ENCODE measurements at places on chromosomes 2 and 18.

DNA sequence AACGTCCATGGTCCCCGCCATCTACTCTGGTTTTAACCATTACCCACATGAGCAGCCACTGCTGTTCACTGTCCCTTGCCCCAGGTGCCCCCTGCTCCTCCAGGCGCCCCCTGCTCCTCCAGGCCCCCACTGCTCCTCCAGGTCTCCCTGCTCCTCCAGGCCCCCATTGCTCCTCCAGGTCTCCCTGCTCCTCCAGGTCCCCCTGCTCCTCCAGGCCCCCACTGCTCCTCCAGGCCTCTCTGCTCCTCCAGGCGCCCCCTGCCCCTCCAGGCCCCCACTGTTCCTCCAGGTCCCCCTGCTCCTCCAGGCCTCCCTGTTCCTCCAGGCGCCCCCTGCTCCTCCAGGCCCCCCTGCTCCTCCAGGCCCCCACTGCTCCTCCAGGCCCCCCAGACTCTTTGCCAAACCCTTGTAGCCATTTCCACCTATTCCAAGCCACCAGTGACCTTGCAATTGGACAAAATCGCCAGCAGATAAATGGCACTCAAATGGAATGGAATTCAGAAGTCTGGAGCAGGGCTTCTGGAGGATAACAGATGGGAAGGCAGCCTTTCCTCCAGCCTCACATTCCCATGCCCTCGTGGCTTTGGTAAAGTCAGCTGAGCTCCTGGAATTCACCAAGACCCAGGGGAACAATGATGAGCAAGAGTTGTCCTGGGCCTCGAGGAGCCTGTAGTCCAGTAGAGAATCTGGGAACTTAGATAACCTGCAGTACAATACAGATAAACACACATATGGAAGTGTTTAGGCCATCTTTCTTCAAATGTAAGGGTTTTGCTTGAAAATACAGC is 13.3 kb upstream of the RPL31 start:
- DNase-seq: no peak

DNA sequence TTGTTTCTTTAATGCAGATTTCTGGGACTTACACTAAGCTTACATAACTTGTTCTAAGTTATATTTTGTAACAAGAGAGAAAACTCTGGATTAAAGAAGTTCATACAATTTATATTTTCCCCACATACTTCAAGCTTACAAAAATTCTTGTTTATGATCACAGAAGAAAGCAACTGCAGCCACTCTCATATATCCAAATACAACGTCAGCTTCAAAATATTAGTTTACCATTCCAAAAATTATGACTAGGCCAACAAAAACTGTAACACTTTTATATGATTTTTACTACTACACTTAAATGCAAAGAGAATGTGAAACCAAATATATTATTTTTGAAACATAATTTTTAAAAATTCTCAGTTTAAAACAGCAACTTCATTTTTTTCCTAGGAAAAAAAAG is 30.9 kb downstream of the LPIN2 start:
- DNase-seq: no peak

DNA sequence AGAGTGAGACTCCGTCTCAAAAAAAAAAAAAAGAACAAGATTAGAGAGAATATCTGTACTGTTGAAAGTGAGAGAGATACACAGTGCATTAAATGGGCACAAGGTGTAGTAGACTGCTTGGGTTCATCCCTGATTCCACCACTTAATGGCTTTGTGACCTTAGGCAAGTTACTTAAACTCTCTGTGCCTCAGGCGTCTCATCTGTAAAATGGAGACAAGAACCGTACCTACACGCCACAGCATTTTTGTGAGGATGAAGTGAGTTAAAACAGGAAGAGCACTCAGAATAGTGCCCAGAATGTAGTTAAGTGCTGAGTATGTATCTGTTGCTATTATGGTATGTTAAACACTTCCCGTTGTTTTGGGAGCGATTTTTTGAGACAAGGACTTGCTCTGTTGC is 64.3 kb downstream of the MTHFD2 start:
- no peak for DNase-seq

DNA sequence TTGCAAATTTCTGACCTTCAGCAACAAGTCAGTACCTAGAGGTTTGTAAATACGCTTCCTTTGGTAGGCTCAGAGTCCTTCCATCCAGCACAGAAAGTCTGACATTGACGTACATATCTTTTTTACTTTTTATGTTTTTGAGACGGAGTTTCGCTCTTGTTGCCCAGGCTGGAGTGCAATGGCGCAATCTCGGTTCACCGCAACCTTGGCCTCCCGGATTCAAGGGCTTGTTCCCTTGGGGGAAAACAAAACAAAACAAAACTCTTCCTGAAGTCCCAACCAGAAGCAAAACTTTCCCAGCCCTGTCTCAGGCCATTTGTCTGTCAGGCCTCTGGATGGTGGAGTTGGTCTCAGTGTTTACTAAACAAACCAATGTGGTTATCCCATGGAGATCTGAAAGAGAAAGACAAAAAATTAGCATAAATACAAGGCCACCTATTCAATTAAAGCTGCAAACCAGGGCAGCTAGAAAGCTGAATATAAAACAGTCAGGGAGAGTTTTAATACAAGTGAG is 29.6 kb upstream of the ATL2 start:
- DNase-seq: no peak

GRCh38 chr2:182545420-182546167 is 118.8 kb upstream of the PDE1A start:
- no peak for DNase-seq

- no peak for DNase-seq
Observed at GRCh38 chr2:24875272-24875671, 44.8 kb downstream of the ADCY3 start.

GRCh38 chr18:47143899-47144485 is 6.3 kb downstream of the HDHD2 start:
- DNase-seq: no peak

- DNase-seq: no peak
Observed at GRCh38 chr2:130150181-130151144, 5.6 kb upstream of the CCDC74B start.

DNA sequence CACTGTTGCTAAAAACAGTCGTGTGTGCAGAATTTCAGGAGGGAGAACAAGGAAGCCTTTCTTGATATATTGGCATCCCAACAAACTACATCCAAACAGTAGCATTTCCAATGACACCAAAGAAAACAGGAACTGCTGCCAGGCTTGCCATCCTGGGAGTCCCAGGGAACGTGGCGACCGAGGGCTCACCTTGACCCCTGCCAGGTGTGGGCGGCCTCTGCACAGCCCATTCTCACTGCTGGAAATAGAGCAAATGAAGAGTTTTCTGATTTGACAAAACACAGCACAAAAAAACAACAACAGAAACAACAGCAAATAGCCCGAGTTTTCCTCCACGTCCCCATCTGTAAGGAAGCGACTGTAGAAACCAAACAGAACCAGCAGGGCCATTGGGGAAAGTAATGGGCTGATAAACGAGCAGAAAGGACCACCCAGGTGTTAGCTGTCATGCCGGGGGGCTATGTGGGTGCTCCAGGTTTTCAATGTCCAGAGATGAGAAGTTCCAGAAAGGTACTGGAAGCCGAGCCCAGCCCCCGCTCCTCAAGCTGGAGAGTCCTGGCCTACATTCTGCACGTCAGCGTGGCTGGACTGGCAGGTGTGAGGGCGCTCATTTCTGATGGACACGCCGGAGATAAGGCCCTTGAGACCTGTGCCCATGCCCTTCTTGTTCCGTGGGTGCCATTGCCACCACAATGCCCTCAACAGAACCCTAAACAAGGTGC is 80.8 kb downstream of the TWIST2 start:
- DNase-seq: no peak

DNA sequence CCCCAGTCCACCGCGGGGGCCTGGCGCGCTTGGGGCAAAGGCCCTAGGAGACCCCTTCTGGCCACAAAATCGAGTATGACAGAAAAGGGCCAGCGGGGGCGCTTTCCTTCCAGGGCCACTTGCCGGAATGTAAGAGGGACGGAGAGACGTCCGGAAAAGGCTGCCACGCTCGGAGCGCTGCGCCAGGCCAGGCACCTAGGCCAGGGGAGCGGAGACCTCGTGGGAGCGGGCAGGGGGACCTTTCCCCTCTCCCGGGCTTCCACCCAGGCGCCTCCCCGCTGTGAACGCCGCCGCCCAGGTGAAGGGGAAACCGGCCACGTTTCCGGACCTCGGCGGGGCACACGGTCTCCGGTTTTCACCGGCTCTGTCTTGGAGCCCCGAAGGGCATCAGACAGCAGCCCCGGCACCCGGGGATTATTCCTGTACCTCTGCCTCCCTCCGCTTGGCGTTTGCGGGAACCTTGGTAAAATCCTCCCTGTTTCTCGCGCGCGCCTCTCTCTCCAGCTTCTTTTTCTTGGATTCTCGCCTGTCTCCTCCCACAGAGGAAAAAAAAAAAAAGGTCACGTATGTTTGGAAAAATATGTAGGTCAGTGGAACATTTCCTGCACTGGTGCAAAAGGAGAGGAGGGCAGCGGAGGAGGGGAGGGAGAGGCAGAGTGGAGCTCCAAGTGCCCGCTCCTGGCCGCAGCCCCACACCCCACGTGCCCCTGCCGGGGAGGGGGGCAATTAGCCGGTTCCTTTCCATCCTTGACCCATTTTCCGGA is 1.2 kb upstream of the NPAS2 start:
- no peak for DNase-seq

GRCh38 chr2:60488291-60488690 is 65.2 kb downstream of the BCL11A start:
- no peak for DNase-seq

DNA sequence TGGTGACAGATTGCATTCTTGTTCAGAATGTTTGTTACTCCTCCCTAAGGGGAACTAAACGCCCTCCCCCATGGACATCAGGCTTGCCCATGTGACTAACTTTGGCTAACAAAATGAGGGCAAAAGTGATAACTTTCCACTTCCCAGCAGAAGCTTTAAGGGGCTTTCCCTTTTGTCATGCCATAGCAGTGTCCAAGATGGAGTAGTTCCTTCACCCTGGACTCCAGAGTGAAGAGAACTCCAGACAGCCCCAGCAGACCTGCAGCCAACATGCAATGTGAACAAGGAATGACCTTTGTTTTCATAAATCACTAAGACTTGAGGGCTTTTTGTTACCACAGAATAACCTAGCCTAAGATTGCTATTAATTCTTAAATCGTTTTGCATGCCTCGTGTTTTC is 163.5 kb downstream of the ZEB2 start:
- peak; percentile 98 for DNase-seq

DNA sequence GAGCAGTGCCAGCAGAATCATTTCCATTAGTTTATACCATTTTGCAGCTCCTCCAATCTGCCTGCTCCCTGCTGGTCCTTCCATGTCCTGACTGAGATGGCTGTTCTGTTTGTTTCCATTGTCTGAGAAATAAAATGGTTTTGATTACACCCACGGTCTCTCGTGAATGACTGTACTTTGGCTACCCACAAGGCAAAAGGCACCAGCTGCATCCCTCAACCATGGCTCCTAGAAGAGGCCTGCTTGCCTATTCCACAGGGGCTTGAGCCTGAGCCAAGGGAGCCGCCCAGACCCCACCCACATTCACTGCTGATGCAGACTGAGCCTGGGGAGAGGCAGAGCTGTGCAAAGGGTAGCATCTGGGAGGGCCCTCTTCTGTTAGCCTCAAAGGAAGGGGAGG is 31.2 kb downstream of the MARCHF4 start:
- no peak for DNase-seq

DNA sequence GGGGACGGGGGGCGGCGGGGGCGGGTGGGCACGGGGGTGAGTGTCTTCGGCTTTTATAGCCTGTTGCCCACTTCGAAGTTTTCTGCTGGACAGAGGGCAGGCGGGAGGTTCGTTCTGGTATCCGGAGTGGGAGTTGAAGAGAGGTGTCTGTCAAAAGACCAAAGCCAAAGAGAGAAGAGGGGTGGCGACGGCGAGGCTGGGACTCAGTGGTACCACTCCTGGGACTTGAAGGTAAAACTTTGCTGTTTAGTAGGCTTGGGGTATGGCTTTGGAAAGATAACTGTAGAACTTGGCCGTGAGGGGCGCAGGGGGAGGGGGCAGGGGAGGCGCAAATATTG is 215.8 kb upstream of the DTNA start:
- no peak for DNase-seq

DNA sequence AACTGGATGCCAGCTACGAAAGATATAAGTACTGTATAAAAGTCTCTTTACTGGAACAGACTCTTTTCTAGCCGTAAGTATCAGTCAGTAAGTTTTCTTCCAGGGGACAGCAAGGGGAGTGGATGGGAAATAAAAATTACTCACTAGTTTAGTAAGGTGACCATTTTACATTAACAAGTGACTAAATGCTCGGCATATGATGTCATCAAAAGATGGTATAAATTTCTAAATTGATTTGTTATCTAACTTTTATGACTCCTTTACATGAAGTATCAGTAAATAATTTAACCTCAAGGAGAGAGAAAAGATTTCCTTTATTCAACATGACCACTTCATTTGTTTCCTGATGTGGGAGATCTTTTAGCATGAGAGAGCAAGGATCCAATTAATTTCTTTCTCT is 859.0 kb upstream of the LRRTM1 start:
- DNase-seq: no peak

DNA sequence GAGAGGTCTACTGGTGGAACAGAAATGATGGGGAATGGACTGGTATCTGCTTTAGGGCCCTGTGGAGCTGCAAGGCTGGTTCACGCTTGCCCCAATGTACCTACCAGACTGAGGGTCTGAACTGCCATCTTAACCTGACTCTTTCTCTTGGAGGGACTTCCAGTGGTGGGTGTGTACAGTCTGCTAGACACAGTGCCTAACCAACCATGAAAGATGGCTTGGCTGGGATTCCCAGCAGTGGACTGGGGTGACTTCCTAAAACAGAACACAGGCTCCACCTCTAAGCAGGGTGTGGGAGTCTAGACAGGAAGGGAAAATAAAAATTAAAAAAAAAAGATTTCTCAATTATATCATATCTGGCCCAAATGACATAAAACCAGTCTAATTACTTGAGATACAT is 25.5 kb upstream of the MYO3B start:
- no peak for DNase-seq

DNA sequence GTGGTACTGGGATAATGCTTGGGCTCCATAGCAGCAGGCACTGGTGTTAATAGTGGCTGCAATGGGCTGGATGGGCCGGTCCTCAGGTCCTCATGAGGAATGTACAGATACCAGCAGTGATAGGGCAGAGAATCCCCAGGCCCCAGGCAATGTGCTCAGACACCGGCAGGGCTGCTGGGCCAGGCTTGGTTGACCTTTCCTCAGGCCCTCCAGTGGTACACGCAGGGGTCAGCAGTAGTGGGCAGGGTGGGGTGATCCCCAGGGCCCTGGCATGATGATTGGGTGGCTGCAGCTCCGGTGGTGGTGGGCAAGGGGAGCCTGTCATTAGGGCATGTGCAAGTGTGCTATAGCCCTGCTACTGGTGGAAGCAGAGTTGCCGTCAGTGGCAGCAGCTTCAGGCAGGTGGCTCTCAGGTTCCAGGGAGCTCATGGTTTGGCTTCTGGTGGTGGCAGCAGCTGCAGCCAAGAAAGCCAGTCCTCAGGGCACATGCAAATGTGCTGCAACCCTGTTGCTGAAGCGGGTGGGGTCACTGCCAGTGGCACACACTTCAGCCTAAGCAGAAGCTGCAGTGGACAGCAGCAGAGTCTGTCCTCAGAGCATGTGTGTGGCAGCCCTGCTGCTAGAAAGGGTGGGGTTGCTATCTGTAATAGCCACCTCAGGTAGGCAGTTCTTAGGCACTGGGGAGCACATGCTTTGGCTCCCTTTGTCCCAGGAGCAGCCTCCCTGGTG is 56.8 kb downstream of the CCNT2 start:
- DNase-seq: no peak

- no peak for DNase-seq
Observed at GRCh38 chr18:24763765-24764513, 303.5 kb downstream of the HRH4 start.

GRCh38 chr2:18430996-18431748 is 129.3 kb downstream of the RDH14 start:
- no peak for DNase-seq

GRCh38 chr2:28393114-28393836 is 617 bp downstream of the FOSL2 start:
- peak; percentile 82 for DNase-seq
